Left cardiac atrium (tissue), 4 donors: ENCODE measurements at places on chromosomes 13 and 19.

DNA sequence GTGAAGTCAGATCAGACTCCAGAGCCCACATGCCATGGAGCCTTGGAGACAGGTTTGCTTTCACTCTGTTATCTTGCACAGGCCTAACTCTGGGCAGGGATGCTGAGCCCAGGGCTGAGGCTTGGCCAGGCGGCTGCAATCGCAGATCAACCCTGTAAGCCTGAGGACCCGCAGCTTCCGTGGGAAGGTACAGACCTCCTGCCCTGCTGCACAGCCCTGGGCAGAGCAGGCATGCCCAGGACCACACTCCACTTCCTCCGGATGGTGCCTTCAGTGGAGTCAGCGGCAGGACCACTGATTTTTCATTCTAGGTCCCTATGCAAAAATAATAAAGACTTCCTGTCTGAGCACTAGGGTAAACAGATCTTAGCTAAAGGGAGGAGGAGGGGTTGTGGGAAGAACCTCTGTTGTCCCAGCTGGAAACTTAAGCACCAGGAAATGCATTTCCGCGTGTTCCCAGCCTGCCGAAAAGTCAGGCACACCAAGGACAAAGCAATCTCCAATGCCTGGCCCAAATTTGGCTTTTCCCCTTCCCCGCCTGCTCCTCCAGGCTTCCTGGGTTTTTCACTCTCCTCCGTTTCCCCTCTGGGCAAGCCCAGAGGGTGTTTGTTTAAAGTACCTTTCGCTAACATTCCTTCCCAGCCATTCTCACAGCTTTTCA, 87.3 kb downstream of the KCTD15 start:
- DNase-seq, result peak; percentile 70

GRCh38 chr19:42176990-42177685, 40.3 kb downstream of the DEDD2 start:
- peak; percentile 74 for DNase-seq

DNA sequence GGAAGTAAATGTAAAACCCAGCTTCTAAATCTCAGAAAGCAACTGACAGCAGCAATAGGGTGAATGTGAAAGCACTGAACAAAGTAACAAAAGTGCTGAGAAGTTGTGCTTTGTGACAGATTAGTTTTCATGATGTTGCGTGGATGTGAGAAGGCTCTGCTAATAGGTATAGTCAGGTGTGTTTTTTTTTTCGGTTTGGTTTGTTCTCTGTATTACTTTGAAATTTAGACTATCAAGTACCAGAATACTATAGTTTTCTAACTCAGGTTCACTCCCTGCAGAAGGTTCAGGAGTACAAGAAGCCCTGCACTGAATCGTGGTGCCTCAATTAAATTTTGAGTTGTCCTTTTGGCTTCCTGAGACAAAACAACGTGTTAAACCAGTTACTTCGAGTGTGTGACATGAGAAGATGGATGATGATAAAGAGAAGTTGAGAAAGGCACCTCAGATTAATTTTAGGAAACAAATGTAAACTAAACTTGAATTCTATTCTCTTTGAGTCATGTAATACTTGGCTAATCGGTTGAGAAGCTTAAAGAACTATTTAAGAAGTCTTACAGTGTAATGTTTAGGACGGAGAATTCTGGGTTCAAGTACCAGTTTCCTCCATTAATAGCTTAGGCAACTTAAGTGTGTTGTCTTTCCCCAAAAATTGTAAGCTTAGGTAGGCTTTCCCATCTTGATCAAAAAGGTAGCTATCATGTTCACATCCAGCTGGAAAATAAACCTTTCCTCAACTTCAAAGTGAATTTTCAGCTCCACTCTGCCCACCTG, 10.3 kb downstream of the MIR17HG start:
- DNase-seq, result no peak

DNA sequence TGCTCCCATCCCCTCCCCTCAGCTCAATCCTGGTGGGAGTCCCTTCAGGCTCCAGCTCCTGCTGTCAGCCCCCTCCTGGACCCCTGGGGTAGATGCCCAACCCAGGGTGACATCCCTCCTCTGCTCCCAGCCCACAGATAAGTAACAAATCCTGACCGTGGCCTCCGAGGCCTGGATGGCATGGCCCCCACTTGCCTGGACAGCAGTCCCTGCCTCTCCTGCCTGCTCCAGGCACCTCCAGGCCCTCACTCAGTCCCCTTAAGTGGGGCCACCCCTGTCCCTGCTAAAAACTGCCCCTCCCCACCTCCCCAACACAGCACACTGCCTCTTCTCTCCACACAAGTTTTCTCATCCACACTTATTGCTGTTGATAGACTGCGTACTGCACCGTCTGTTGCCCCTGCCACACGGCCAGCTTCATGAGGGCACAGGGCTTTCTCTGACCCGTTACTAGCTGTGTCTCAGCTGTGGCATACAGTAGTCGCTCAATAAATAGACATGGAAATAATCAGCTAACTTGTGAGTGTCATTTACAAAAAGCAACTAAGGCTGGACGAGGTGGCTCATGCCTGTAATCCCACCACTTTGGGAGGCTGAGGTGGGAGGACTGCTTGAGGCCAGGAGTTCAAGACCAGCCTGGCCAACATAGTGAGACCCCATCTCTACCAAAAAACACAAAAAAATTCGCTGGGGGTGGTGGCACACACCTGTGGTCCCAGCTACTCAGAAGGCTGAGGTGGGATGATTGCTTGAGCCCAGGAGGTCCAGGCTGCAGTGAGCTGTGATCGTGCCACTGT, 5.8 kb downstream of the CERS1 start:
- no peak for DNase-seq

- no peak for DNase-seq
Measured at GRCh38 chr13:66099825-66100224, 1130.3 kb downstream of the PCDH9 start.

- no peak for DNase-seq
Measured at GRCh38 chr19:9498183-9498902, at the start of gene ZNF560. TSS of gene ZNF560 (minus strand) at chr19:9498616. CDS start at chr19:9475313, 23,303 bp downstream.

GRCh38 chr13:106233134-106233735, 302.2 kb downstream of the EFNB2 start:
- DNase-seq, result no peak

GRCh38 chr13:107203146-107203847, 635.4 kb upstream of the ARGLU1 start:
- DNase-seq, result no peak

DNA sequence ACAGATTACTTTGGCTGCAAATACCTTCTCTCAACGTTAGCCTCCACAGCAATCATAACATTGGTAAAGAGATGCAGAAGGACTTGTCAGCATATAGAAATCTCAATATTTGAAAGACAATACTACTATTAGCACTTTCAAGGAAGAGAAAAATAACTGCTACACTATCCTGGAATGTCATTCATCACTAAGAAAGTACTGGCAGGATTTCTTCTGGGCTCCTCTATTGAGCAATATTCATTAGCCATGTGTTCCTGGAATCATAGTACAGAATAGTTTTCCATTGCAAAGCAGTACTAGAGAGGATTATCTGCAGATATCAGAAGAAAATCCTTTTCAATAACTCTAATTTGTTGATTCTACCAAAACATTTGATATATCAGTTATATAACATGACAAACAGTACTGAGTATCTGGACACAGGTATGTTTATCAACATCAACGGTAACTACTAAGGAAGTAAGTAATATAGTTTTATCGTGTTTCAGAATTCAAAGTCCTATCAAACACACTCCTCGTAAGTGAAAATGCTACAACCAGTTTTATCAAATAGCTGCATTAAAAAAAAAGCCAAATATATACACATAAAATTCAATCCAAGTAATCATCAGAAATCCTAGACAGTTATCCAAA, 27.3 kb downstream of the INTS6 start:
- no peak for DNase-seq

GRCh38 chr13:33233547-33233946, 52.0 kb downstream of the STARD13 start:
- DNase-seq, result no peak

DNA sequence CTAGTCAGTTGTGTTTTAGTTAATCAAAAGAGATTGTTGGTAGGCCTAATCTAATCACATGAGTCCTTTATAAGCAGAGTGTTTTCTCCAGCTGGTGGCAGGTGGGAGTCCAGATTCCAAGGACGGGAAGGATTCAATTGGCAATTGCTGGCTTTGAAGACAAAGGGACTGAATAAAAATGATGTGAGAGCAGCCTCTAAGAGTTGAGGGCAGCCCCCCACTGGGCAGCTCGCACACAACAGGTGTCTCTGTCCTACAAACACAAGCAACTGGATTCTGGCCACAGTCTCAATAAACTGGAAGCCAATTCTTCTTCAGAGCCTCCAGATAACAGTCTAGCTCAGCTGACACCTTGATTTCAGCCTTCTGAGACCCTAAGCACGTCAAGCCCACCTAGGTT, 915.2 kb downstream of the PCDH9 start:
- no peak for DNase-seq

- DNase-seq, result peak; percentile 31
Measured at GRCh38 chr19:8304841-8305621, 3.1 kb downstream of the CD320 start.

DNA sequence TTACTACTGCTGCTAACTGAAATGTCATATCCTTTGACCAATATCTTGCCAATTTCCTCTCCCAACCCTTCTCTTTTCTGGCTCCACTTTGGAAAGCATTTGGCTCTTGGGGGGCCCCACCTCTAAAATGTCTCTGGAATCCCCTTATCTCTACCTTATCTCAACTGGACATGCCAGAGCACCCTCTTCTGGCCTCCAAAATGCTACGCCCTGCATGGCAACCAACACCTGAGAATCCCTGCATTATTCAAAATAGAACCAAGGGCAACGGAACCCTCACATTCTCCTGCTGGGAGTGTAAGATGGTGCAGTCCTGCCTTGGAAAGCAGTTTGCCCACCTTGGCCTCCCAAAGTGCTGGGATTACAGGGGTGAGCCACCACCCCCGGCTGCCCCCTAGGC, 35.3 kb downstream of the CERS4 start:
- DNase-seq, result no peak

GRCh38 chr13:110470272-110471009, 91.1 kb downstream of the RAB20 start:
- DNase-seq, result no peak

GRCh38 chr13:67520886-67521285, 290.8 kb upstream of the PCDH9 start:
- no peak for DNase-seq

GRCh38 chr19:17091758-17092333, 16.3 kb downstream of the MYO9B start:
- peak; percentile 64 for DNase-seq

DNA sequence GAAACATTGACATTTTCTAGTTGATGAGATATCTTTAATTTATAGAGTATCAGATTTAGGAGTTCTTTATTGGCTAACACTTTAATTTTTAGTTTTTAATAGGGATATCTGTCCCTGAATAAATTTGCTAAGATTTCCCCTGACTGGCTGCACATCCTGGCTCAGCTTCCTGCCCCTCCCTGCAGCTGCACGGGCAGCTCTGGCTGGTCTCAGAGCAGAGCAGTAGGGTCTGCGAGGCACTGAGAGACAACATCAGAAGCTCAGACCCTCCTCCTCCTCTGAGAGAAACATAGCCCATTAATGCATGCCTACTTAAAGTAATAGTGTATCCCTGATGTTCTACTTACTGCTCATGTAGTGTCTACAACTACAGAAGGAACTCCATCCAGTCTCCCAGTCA, 139.2 kb downstream of the TNFSF13B start:
- DNase-seq, result no peak

DNA sequence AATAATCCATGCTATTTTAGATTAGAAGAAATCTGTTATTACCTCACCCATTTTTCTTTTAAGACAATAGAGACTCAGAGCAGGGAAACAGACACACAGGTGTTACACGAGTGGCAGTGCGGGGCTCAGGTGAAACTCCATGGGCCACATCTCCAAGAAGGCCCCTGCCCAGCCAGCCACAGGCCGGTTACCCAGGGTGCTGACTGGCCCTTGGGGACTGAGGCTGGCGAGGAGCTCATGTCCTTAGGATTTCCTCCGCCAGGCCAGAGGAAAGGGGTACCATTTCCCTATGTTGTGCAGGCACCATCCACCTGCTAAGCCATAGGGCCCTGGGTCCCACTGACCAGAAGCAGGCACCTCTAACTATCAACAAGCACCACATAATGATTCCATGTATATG, 10.6 kb downstream of the C19orf47 start:
- DNase-seq, result no peak

DNA sequence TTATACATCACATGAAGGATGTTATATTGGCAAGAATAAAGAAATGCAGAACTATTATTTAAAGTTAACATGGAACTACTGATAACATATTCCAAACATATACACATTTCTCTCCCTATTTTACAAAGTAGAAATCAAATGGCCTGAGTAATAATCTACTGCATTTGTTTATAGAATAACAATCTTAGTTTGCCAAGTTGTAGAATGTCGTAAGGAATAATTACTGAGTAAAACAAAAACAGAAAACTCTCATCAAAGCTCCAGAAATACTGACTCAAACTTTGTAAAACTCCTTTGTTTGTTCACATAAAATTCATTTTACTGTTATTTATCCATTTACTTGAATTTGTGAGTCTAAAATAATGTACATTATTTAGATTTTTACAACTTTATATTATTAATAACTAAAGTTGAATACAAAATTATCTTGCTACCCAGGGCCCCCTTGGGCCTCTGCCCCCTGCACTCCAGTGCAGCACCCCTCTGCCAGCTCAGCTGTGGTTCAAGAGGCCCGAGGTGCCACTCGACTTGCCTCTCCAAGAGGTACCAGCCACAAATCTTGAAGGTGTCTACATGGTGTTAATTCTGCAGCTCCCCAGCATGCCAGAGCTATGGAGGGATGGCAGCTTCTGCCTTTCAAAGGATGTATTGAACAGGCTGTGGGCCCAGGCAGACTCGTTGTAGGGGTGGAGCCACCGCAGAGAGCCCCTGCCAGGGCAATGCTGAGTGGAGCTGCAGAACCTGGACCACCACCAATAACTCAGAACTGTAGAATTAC, 2819.7 kb downstream of the PCDH9 start:
- no peak for DNase-seq

- DNase-seq, result no peak
Measured at GRCh38 chr19:12783291-12783848, 7.9 kb upstream of the JUNB start.

GRCh38 chr19:10430505-10431253, 10.3 kb downstream of the PDE4A start:
- peak; percentile 80 for DNase-seq

DNA sequence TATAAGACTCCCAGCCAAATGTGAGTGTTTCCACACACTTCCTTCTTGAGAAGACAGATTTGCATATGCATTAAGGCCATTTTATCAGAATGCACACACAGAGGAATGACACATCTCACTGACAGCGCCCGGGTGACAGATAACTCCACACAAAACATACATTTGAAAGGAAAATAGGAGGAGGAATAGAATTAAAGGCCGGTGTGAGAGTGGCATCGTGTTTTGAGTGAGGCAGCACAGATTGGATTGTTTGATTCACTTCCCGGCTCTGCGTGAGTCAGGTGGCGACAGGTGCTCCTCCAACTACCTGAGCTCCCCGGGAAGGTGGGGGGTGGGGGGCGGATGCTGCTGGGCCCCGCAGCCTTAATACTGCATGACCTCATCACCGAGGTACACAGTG, 429.0 kb downstream of the TSHZ3 start:
- DNase-seq, result no peak

DNA sequence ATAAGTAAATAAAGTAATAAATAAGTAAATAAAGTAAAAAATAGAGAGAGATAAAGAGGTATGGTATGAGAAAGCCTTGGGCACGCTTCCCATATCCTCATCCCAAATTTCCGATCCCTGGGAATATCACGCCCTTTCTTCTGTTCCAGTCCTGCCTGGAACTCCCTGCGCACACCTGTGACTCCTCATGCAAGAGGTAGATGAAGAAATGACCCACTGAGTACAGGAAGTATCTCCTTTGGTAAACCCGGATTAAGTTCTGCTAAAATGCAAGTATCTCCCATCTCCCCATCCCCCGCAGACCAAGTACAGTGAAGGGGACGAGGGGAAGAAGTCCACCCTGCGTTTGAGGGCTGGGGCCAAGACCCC, 399 bp upstream of the ZNF136 start:
- no peak for DNase-seq

GRCh38 chr13:110683921-110684320, 22.0 kb downstream of the CARS2 start:
- no peak for DNase-seq
